ENCODE measurements at places on chromosomes 3 and 15.

DNA sequence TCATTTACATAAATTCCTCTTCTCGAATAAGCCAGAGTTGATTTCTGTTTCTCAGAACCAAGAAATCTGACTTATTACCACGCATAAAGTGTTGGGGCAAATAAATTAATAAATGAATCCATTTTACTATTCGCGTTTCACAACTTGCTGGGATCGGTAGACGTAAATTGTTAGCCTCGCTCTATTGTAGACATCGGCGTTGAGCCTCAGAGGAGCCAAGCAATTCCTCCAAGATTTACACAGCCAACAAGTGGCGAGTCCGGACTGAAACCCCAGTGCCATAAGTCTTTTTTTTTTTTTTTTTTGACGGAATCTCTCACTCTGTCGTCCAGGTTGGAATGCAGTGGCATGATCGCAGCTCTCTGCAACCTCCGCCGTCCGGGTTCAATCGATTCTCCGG lies 8.9 kb downstream of the KLHL6 start:
- DNase-seq: no peak

- no peak for DNase-seq
Observed at GRCh38 chr15:33395321-33395720, 84.6 kb downstream of the RYR3 start.

DNA sequence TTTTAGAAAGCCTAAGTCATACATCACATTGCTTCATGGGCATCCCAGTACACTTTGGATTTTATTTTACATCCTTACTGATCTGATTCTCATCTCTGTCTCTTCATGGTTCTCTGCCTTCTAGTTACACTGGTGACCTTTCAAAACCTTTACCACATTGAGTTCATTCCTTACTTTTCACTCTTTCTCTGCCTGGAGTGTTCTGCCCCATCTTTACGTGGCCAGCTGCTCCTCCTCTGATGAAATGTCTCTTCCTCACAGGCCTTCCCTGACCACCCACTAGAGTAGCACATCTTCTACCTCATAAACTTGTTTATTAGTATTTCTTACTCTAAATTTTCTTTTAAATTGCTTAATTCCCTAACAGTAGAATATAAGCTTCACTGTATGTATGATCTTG lies 17.7 kb downstream of the CTNNB1 start:
- DNase-seq: no peak

DNA sequence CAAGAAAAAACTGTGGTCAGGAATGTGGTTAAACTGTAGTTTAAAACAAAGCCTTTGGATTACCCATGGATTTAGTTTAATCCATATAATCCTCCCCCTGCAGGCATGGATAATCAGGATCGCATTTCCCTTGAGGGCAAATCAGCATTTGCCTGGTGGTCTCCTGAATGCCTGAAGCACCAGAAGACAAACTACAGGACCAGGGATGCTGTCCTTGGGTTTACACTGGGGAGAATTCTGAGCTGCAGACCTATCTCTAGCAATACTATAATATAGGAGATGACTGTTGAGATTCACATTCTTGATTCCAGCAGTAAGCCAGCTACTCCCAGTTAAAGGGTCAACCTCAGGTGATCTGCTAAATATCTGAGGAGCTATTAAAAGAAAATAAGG lies 10.6 kb downstream of the PIK3CB start:
- DNase-seq: no peak

- no peak for DNase-seq
Observed at GRCh38 chr3:63500196-63500595, 152.3 kb upstream of the SNTN start.

GRCh38 chr3:129425619-129426018 lies 2.8 kb downstream of the EFCAB12 start:
- DNase-seq: no peak

DNA sequence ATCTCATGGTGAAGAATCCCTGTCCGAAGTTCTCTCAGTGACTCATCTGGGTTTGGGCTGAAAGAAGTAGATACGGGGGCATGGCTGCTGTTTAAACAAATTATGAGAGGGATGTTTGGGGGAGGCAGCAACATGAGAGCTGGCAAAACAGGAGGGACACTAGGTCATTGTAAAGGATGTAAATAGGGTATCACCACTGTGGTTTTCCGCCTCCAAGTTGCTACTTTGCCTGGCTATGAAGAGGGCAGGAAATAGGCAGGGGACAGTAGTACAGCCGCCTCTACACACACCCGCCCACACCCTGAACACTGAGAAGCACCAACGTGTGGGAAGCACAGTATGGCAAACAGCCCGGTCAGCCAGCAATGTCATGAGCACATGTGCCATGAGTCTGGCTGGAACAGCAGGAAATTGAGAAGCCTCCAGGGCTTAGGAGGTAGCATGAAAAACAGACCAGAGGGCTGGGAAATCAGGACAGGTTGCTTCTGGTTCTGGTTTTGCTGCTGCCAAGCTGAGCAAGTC lies 17.1 kb downstream of the HEXA start:
- no peak for DNase-seq

- no peak for DNase-seq
Observed at GRCh38 chr3:55330355-55330754, 156.8 kb downstream of the WNT5A start.

Measured in NCI-H1417 (cell line).